ENCODE measurements at places on chromosomes 3 and 15. TPM values are rescaled to one million over a fixed set of nuclear protein-coding genes. Genes with fewer than 3 reads are reported as not detected.

GRCh38 chr3:9349321-9350117 lies 13.3 kb upstream of the THUMPD3 start:
- DNase-seq: peak; percentile 53

- peak; percentile 62 for DNase-seq
Observed at GRCh38 chr15:74291101-74292071, 55.3 kb downstream of the CCDC33 start.

DNA sequence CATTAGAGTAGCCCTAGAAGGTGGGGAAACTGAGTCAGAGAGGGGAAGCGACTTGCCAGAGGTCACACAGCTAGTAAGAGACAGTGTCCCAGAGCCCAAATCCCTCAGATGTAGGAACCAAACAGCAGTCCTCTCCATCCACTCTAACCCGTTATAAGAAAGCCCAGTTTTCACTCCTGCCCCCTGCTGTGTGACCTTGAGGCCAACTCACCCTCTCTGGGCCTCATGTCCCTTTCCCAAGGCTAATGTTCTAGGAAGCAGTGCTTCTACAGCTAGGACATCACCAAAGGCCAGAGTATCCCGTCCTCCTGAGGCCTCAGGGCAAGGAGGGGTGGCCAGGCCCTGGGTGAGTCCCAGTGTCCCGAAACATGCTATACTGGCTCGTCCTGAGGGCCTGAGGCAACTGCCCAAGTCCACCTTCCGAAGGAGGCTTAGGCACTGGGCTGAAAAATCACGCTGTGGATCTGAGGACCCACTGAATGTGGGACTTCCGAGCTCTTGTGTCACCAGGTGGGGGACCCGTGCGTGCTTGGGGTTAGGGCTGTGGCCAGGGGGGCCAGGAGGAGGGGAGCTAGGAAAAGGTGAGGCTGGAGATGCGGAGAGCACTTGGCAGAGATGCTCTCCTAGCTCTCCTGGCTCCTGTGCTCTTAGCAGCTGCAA lies 109.2 kb upstream of the SLC6A11 start:
- DNase-seq: no peak

- no peak for DNase-seq
Observed at GRCh38 chr3:94064243-94064860, 1.5 kb downstream of the NSUN3 start.

DNA sequence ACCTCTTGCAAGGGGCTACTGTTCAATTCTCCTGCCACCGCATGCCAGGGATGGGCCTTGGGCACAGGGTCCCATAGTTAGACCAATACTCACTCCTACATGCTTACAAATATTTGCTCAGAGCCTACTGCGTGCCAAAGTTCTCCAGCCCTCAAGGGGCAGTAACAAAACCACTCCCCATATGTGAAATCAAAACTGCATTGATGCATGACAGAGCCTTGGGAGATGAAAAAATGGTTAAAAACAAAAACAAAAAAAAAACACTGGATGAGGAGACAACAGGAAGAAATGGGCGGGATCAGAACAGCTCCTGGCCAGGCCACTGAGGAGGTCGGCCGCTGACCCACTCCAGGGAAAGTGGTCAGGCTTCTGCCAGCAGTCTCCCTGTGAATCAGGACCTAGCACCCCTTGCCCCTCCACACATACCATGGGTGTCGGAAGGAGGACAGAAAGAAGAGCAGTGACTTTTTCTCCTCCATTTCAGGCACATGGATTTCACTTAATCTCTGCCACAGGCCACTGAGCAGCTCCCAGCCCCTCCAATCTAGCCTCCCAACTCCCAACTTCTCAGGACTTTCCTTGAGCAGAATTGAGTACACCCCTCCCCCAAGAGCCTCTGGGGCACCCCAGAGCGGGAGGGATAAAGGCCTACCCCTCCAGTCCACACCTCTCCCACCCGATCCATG lies 2.8 kb downstream of the PLXNB1 start:
- no peak for DNase-seq

Gene TM2D3
- 30.4 TPM for total RNA-seq

Gene NOX5
- total RNA-seq: 0.13 TPM

Gene KNG1
- 1,019 TPM for total RNA-seq

Measured in left lobe of liver (tissue), 2 donors.